ENCODE measurements at places on chromosomes 7 and 10. TPM values are rescaled to one million over a fixed set of nuclear protein-coding genes. Genes with fewer than 3 reads are reported as not detected.

GRCh38 chr7:84469034-84469433, 274.4 kb upstream of the SEMA3A start:
- no peak for DNase-seq

GRCh38 chr7:74396993-74397392, 56.7 kb upstream of the GTF2IRD1 start:
- DNase-seq: no peak

GRCh38 chr7:107494315-107494751, 24.5 kb downstream of the GPR22 start:
- no peak for DNase-seq

DNA sequence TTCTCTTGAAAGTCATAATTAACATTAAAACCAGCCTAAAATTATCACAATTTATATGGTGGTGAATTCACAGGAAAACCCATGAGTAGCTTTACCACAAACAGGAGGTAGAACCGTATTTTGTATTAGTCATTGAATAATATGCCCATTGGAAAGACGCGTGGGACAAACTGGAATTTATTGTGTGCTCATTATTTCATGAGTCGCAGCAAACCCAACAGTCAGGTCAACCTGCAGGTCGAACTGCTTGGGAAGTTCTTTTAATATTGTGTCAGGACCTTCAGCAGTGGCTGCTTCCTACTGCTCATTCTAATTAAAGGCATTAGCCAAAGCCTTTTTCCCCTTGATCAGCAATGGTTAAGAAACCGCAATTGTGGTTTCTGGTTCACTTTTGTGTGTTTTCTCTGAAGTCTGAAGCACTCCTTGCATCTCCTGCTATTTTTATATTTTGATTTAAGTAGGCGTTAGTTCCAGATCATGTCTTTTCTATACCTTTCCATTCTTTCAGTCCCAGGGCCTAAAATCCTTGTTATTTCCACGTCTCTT, 100.1 kb downstream of the RAB11FIP2 start:
- DNase-seq: no peak

DNA sequence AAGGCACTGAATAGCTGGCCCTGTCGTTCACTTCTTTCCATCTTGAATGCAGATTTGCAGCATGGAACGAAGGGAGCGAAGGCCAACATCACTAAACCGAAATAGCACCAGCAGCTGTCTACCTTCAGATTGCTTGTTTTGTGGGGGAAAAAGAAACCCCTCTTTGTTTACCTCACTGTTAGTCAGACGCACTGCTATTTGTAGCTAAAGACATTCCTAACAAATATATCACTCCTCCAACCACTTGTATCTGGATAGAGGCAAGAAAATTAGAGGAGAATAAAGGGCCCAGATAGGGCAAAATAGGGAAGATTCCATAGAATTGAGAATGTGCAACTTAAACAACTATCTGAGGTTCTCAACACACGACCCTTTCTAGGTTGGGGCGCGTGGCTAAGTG, 26.5 kb downstream of the ANK3 start:
- DNase-seq: no peak

GRCh38 chr7:25789701-25790640, 362.0 kb upstream of the NFE2L3 start:
- no peak for DNase-seq

GRCh38 chr10:24944512-24945255, 7.7 kb downstream of the PRTFDC1 start:
- no peak for DNase-seq

DNA sequence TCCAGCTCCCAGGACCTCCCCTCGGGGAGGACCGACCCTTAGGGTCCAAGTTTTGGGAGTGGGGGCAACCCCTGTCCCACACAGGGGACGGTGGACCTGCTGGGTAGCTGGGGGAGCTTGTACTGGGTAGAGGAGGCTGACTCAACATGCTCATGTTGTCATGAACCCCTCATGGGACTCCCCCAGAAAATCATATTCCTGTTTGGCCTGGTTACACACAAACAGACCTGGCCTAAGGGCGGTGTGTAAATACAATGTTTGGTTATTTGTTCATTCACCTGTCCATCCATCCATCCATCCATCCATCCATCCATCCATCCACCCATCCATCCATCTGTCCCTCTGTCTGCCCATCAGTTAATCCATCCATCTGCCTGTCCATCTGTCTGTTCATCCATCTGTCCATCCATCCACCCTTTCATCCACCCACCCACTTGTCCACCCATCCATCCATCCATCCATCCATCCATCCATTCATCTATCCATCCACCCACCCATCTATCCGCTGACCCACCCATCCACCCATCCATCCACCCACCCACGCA, 92.9 kb downstream of the DNAJB6 start:
- no peak for DNase-seq

The PSD gene
- 317 TPM for total RNA-seq
